ENCODE measurements at places on chromosomes 11 and 22.

DNA sequence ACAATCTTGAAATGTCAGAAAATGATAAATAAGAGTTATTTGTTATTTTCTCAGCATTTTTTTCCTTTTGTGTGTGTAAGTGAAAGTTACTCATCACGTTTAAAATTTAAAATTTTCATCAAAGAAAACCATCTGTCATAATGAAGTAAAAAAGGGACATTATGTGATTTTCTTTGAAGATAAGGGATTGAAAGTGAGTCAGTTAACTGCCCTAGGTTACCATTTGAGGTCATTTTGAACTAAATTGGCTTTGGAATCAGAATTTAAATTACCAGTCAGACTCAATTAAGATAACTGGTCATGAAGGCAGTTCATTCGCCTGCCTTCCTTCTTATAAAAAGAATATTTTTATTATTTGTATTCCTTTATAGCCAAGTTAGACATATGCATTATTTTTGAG lies 14.3 kb downstream of the NCAM1 start:
- no peak for DNase-seq

DNA sequence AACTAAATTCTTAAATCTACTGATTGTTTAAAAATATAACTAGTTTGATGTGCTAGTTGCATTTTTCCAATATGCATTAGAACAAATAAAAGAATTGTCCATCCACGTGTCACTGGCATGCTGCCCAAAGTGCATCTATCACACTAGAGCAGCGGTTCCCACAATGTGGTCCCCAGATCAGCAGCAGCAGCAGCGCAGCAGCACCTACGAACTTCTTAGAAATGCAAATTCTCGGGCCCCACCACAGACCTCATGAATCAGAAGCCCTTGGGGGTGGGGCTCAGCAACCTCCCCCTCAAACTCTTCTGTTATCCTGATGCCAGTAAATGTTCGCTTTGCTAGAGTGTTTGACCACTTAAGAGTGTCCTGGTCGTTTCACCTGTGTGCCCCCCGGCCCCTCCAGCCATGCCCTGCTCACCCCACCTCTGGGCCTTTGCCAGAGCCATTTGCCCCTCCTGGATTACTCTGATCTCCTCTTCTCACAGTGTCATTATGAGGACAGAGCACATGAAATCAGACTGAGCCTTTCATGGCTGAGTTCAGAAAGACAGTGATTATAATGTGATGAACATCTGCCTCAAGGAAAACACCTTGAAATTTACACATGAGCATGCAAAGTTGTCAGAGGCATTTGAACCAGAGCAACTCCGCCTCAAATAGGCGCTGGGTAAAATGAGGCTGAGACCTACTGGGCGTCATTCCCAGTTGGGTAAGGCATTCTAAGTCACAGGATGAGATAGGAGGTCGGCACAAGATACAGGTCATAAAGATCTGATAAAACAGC lies 12.6 kb upstream of the VSIG10L2 start:
- no peak for DNase-seq

- DNase-seq: no peak
Observed at GRCh38 chr22:48088251-48088650, 1325.8 kb downstream of the TBC1D22A start.

GRCh38 chr11:69533296-69534165 lies 52.1 kb downstream of the LINC01488 start:
- no peak for DNase-seq

GRCh38 chr11:10575346-10576034 lies 7.0 kb upstream of the LYVE1 start:
- DNase-seq: no peak

DNA sequence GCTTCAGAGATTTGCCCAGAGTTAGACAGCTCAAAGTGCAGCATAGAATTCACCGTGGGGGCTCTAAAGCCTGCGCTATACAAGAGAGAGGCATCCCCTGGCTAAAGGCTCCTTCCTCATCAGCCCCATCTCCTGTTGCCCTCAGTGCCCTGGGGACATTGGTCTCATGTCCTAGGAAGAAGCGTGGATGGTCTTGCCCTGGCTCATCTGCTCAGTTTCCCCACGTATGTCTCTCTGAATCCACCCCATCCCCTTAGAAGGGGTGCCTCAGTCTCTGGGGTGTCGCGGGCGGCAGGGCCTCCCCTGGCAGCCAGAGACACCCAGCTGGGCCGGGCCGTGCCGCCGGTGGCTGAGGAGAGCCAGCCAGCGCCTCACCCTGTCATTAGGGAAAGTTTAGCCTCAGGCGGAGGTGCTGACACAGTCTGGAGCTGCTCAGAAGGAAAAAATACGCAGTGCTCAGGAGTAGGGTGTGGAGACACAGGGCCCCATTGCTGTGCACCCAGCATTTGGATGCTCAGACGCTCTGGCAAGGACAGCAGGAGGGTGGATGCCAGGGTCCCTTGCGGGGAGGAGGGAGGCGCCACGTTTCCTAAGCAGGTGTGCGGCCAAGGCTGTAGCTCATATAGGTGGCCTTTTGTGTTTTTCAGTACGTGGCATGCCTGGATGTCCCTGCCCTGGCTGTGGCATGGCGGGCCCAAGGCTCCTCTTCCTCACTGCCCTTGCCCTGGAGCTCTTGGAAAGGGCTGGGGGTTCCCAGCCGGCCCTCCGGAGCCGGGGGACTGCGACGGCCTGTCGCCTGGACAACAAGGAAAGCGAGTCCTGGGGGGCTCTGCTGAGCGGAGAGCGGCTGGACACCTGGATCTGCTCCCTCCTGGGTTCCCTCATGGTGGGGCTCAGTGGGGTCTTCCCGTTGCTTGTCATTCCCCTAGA lies 1.3 kb downstream of the SLC39A13 start:
- no peak for DNase-seq

DNA sequence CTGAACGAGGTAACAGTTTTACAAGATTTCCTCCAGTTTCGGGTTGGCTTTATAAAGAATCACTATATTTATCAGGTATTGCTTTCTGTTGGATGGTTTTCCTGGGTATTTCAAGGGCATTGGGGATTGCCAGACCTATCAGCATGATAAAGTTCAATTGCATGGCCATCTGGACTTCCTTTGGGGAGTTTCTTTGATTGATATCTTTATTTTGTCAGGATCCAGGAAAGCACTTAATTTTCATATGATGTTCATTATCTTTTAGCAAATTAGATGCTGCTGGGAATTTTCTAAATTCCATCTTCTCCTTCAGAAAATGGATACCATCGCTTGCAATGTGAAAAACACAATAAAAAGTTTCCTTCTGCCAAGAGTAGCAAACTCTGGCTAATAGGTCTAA lies 21.2 kb downstream of the RFPL2 start:
- no peak for DNase-seq

- DNase-seq: no peak
Observed at GRCh38 chr11:21148376-21148775, 479.0 kb downstream of the NELL1 start.

GRCh38 chr22:44309647-44310046 lies 3.1 kb downstream of the SHISAL1 start:
- no peak for DNase-seq

DNA sequence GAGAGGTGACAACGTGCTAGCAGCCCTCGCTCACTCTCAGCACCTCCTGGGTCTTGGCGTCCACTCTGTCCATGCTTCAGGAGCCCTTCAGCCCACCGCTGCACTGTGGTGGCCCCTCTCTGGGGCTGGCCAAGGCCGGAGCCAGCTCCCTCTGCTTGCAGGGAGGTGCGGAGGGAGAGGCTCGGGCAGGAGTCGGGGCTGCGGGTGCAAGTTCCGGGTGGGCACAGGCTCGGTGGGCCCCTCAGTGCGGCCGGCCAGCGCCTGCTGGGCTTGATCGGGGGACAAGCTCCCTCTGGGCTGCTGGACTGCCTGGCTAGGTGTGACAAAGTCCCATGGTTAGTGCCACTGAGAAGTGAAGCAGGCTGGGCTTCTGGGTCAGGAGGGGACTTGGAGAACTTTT lies 245.8 kb downstream of the JRKL start:
- DNase-seq: no peak

DNA sequence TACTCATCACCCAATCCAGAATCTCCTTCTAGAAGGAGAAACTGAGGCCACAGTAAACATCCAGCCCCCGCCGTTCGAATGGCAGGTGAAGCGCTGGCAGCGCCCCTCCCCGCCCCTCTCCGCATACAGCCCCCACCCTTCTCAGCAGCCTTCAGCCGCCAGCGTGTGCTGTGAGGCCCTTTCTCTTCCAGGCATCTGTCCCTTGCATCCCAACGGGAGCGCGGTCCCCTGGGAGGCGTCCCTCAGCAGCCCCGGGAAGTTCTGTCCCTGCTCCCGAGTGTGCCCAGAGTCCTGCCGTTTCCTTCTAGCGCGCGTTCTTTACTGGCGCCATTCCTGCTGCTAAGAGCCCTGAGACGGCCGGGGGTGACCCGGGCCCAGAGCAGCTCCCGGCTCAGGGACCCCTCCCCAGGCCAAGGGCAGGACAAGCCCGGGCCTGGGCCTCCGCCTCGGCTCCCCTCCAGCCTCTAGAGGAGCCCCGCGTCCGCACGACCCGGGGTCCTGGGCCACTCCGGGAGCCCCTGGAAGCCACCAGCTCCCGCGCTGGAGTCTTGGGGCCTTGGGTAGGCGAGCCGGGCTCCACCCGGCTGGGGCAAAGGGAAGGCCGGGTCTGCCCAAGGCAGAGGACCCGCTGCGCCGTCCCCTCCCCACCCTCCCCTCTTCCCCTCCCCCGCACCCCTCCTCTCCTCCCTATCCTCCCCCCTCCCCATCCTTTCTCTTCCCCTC lies 450.4 kb downstream of the OPCML start:
- DNase-seq: no peak

DNA sequence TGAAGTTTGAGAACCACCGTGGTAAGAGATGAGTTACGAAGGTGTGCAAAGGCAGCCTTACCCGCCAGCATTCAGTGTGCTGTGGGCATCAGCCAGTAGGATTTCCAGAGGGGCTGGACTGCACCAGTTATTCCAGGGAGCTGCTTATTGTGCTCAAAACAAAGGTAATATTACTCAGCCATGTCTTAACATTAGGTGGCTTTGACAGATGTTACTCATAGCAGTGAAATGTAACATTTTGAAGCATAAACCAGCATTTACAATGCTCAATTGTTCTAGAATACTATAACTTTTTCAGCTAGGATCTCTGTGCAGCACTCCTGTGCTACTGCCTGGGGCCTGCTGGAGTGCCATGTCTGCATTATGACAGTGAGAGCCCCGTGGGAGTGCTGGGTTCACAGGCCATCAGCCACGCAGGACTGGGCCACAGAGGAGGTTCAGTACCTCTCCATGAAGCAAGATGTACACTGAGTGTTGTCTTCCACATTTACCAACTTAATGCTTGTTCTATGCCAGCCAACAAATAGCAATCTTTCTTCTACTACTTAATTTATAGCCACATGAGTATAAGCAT lies 238.1 kb downstream of the CADM1 start:
- DNase-seq: no peak

GRCh38 chr11:103111400-103111799 lies 2.2 kb downstream of the DYNC2H1 start:
- DNase-seq: no peak

DNA sequence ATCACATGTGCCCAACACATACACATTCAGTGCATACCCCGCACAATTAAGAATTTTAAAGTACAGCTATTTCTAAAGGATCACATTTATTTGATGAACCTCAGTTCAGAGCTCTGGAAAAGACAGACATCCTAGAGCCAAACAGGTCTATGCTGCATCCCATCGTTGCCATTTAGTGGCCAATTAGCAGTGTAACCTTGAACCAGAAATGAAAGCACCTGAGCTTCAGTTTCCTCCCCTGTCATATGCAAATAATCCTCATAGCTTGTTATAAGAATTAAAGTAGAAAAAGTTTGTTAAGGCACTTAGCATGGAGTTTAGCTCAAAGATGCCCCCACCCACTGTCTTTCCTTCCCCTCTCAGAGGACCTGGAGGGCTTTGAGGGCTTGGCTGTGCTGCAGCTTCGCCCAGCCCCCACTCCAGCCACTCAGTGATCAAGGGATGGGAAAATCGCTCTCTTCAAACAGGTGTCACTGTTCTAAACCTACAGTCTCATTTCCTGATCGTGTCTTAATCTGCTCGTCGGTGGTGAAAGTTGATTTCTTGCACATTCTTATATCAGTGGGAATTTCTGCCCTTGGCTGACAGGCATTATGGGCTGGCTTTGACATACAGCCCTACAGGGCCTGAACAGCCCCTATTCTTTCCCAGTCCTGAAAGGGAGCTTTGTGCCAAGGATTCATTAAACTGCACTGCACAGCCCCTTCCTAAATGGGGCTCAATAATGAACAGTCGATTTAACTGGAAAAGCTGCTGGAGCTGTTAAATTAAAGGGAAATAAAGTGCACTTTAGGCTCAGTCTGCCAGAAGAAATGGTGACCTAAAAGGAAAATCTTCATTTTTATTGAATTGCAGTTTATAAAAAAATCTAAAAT lies 23.3 kb upstream of the FAM181B start:
- no peak for DNase-seq

- DNase-seq: no peak
Observed at GRCh38 chr22:39415506-39415905, 15.9 kb downstream of the TAB1 start.

GRCh38 chr11:121523581-121524232 lies 70.9 kb upstream of the SORL1-AS1 start:
- DNase-seq: no peak

DNA sequence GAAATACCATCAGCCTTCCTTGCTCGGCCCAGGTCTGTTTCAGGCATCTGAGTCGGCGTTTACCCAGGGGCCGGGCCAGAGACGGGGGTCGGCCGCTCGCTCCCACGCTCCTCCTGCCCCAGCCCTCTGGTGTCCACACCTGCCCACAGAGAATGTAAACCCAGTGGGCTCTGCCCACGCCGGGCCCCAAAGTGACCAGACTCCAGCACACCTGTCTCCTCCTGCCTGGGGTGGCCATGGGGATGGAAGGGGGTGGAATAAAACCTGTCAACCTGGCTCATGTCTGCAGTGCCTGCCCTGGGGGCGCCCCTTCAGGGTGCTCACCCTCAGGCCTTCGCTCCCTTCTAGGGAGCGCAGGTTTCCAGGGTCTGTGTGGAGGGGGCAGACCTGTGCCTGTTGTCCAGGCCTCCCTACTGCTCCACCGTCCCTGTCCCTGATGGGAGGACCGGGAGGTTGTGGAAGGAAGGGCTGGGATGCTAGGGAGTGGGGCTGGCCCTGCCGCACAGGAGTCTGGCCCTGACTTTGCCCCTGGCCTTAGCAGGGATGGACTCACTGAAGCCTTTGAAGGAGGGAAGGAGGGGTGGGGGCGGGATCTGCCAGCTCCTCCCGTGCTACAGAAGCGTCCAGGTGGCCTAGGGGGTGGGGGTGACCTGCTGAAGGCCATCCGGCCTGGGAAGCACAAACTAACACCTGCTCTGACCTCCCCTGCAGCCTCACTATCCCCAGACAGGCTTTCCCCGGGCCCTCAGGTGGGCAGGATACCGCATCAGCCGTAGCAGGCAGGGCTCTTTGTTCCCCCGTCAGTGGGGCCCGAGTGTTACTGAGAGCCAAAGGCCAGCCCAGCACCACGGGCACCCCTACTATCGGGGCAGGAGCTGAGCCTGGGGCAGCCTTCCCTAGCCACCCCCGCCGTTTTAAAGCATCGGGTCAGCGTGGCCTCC lies 14.7 kb upstream of the ARHGAP8 start:
- no peak for DNase-seq

Data from stimulated activated CD4-positive, alpha-beta T cell treated with anti-CD3 and anti-CD28 coated beads, Interleukin-1b, Interleukin-23, amount 100 ng/mL, for 1 hour (primary cell).